Keratinocyte (primary cell): ENCODE measurements at places on chromosomes 7 and 10.

DNA sequence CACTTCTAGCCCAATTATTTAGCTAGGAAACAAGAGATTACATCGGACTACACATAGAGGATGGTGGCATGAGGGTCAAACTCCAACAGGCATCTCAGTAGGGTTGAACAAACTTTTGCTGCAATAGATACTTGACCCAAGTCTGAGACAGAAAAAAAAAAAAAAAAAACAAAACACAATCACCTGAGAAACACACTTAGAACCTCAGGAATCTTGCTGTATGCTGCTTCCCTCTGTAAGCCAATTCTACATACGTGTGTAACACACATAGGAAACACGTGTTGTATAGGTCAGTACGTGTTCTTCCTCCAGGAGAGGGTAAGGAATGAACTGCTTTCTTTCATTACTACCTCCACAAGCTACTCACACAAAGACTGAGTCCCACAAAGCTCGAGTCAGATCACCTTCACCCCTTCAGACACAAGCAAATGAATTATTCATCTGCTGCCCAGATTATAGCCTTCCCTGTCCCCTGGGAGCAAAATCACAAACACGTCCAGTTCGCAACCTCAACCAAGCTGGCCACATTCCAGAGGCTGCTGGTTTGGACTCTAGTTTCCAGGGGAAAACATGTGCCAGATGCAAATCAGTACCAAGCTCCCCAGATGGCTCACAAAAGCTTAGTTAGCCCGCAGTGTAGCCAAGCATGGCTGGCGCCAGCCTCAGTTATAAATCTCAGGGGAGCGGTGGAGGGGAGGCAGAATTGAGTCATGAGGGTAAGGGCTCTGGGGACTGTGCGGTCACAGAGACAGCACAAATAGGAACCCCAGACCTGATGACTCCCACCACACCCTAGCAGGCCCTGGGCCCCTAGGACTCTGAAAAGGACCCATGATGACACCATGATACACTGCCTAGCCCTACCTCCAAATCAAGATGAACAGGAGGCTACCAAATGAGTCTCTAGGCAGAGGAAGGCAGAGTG, 15.1 kb downstream of the PSAP start:
- no peak for DNase-seq

- no peak for DNase-seq
Observed at GRCh38 chr10:55742487-55742886, 618.6 kb downstream of the ZWINT start.

DNA sequence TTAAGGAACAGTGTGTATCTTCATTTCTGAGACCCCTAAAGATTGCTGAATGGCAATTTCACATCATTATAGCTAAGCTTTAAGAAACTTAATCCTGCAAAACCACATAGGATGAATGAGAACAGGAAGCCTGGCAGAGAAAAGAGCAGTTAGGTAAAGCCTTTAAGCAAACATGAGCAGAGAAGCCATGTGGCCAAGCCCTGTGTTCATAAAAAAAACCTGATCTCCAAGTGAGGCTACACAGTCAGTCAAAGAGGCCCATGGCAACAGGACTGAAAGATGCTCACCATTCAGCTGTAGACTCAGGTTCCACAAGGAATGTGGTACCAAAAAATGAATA, 9.3 kb downstream of the LIPA start:
- no peak for DNase-seq

DNA sequence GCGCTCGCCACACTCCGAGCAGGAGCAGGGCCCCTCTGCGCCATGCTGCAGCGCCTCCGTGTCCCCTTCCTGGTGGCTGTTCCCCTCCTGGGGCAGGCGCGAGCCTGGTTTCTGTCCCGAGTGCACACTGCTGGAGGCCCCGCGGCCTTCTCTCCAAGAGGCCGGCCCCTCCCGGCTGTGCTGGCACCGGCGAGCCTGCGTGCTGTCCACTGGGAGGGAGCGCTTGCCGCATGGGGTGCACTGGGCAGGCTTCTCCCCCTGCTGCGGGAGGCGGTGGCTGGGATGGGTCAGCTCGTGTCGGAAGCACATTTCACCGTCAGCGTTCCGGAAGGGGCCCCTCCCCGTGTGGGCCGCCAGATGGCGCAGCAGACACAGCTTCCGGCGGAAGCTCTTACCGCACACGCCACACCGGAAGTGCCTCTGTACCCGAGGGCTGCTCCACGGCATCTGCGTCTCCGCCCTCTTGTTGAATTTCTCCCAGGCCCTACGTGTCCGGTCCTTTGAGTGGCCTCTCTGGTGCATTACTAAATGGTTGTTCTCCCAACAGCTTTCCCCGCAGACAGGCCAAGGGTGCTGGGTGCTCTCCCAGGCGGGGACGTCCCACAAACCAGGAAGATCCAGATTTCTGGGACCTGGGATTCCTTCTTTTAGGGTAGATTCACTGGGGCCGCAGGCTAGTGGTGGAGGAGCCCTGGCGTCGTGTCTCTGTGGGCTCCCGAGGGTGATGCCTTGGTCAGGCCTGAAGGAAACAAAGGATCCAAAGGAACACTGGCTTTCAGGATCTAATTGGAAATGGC, 18.7 kb downstream of the ZNF786 start:
- no peak for DNase-seq

- DNase-seq: peak; percentile 48
Observed at GRCh38 chr7:100626530-100627237, 14.3 kb downstream of the MOSPD3 start.

DNA sequence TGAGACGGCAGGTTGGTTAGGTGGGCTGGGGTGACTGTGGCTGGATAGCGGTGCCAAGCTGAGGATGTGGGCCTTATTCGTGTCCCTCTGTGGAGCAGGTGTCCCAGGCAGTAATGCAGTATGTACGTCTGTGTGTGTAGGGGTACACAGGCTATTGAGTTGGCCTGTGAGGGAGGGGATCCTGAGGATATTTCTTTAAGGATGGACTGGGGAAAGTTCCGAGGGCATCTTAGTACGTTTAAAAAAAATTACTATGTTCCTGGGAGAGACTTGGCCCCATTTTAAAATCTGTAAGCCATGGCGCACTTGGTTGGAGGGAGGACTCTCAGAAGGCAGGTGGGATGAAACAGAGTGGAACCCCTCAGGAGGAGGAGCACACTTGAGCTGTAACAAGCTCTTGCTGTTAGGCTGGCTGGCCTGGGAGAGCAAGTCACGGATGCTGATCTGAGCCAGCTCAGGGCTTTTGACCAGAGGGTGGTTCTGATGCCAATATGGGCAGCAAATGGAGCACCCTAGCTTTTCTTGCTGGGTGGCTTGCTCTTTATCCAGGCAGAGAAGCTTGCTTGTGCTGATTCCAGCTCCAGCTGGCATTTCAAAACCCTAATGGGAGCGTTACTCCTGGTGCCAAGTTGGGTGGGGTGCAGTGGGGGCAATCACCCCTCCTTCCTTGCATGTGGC, 765 bp downstream of the WBP1L start:
- DNase-seq: no peak

GRCh38 chr10:53598914-53599313, 826.3 kb upstream of the MBL2 start:
- peak; percentile 25 for DNase-seq

DNA sequence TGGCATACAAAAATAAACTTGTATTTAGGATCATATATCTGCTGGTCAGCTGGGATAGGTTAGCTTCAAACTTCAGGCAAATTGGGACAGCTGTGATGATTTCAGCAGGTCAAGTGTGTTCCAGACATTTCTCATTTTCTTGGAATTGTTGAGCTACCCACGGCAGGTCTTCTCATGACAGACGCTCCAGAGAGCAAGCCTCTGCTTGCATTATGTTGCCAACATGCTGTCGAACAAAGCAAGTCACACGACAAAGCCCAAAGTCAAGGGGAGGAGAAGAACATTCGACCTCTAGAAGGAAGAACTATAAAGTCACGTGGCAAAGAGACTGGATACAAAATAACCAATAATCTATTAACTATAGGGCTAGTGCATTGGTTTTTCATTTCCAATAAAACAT, 103.5 kb downstream of the RAB18 start:
- no peak for DNase-seq

DNA sequence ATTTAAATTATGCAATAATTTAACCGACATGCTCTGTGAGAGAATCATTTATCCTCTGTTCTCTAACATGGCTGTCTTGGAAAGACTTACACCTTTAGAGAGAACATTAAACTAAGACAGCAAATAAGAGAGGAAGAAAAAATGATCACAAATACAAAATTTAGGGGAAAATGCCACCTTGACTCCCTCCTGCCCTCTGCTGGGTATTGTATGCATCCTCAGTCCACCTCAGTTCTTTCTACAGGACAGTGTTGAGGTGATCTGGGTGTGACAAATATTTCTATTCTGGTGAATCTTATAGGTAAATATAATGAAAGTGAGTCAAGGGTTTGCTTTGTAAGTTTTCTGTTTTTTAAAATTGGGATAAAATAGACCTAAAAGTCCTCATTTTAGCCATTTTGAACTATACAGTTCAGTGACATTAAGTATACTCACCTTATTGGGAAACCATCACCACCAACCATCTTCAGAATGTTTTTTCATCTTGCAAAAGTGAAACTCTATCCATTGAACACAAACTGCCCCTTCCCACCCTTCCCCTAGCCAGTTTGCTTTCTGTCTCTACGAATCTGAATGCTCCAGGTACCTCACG, 61.5 kb upstream of the ELMO1 start:
- DNase-seq: no peak

DNA sequence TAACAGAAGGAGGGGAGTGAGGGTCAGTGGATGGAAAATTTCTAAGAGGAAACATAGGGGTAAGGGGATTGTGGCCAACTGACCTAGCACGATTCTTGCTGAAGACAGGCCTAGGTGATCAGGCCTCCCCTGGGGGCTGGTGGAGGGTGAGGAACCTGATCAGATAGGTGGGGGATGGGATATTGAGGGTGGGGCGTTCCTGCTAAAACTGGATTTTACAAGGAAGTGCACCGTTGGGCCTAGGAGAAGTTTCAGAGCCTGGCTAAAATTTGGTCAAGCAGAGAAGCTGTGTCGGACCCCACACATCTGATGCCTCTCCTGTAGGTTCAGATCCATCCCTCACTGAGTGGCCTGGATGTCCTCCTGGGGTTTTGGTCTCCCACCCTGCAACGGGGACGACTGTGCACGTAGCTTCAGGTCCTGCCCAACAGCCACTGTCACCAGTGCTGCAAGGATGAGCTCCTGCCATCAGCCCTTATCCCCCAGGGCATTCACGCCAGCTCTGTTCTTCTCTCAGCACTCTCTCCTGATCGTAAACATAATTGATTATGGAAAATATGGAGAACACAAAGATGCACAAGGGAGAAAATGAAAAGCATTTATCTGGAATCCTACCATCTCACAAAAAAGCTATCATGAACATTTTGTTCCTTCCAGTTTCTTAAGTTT, 89.9 kb downstream of the ADCY1 start:
- no peak for DNase-seq

DNA sequence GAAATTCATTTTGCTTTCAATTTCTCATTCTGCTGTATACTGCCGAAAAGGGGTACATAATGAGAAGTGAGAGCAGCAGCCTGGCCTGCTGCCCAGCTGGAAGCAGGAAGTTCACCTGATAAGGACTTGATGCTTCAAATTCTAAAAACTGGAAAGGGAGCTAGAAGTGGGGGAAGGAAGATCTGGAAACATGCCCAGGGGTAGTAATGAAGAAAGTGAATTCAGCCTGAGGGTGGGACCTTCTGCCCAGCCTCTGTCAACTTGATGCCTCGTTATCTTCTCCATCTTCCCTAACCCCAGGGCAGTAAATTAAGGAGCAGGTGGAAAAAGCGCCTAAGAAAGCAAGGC, 69.4 kb downstream of the ARMH3 start:
- no peak for DNase-seq

DNA sequence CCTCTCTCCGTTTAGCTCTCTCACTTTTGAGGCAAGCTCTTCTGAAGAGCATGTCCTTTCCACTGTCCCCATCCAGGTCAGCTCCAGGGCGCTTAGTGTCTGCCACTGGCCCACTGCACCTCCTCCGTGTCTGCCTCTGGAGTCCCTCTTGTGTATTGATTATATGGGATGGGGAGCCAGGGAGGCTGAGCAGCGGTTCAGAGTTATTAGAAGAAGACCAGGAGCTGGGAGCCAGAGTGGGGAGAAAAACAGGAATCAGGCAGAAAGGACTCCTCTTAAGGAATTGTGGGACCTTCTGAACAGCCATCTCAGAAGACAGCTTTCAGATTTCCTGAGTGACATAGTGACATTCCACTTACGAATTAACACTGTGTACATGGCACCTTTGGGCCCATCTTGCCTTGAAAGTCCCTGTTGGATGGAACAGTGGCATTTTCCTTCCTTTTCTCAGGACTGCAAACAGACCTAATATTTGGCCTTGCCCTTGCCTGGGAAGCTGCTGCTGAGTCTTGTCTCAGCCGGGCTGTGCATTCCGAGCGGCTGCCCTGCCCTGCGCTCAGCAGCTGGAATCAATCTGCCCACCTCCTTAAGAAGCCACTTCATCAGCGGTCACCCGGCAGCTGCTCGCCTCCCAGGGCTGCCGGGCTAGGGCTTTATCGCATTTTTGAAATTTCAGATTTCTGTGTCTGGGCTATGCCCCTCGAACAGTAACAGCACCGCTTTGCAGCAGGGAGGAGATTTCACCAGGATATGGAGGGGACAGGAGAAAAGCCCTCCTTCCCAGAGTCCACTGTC, 81.1 kb upstream of the PRKG1 start:
- no peak for DNase-seq

DNA sequence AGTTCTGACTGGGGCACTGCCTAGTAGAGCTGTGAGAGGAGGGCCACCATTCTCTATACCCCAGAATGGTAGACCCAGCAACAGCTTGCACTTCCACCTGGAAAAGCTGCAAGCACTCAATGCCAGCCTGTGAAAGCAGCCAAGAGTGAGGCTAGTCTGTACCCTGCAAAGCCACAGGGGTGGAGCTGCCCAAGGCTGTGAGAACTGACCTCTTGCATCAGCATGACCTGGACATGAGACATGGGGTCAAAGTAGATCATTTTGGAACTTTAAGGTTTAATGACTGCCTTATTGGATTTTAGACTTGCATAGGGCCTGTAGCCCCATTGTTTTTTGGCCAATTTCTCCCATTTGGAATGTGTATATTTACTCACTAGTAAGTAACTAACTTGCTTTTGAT, 206.3 kb downstream of the TPK1 start:
- DNase-seq: no peak

DNA sequence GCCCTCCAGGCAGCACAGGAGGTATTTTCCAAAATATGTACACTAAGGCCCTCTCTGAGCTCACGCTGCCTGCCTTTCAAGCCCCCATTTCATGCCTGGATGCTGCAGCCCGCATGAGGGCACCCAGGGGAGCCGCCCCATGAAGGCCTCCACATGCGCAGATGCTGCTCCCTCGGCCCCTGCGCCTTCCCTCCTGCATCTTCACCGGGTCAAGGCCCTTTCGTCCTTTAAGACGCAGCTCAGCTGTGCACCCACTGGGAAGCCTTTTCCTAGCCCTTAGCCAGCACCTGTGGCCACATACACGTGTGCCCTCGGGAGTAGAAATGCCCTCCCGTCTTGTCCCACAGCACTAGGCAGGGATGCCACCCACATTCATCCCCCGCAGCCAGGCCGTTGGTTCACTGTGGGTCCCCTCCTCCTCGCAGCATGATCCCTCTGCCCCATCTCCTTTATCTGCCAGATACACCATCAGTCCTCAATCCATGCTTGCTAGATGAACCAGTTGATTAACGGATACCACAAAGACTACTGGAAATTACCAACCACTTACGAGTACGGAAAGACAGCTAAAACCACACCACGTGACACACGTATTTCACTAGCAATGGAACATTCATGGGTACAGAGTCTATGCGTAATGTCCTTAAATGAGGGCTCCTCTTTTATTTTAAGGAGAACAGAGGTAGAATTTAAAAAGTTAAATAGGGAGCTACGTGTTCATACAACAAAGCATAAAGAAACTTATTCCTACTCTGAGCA, 278.0 kb downstream of the TNS3 start:
- no peak for DNase-seq
